ENCODE measurements at places on chromosomes 1 and 21.

DNA sequence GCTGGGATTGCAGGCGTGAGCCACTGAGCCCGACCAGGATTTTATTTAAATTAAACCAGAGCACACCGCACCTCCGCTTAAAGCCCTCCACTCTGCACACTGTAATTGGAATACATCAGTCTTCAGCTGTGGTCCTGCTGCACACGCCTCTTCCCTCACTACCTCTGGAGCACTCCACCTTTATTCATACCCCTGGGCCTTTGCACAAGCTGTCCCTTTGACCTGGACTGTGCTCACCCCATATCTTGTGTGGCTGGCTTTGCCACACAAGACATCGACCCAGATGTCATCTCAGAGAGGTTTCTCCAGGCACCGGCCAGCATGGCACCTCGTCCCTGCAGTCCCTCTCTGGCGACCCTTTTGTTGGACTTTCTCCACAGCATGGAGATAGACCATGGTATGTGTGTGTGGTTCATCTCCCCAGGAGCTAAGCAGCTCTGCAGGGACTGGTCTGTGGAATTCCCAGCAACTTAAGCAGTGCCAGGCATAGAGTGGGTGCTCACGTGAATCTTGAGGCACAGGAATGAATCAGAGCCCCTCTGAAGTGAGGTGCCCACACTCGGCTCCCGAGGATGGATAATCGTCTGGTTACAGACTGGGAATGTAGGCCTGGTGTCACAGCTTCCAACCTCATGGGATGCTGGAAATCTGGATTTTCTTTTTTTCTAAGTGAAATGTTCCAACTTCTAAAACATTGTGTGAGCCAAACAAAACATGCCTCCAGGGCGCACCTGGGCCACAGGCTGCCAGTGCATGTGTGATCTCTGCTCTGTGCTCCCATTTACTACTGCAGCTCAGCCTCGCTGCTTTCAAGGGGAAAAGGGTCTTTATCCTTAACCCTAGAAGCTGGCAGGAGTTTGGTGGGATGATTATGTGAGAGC, 61.9 kb downstream of the EVA1C start:
- DNase-seq, result no peak

DNA sequence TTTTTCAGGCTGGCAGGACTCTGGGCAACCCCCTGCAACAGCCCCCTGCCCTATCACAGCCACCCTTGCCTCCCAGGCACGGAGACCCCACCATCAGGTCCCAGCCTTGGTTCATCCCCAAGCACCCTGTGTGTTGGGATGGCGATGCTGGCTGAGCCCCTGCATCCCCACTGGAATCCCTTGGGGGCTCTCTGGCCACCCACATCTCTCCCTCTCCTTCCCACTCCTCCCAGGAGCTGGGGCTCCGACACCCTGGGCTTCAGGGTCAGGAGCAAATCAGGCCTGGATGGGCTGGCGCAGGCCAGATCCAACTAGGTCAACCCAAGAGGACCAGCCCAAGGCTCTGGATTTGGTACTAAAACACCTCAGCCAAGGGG, 25.9 kb downstream of the COL6A1 start:
- DNase-seq, result no peak

- peak; percentile 15 for DNase-seq
Observed at GRCh38 chr1:166489670-166490436, 323.1 kb upstream of the FAM78B start.

GRCh38 chr1:155044812-155045657, 6.1 kb upstream of the ADAM15 start:
- DNase-seq, result no peak

GRCh38 chr1:115184951-115185331, 95.6 kb upstream of the TSPAN2 start:
- no peak for DNase-seq

DNA sequence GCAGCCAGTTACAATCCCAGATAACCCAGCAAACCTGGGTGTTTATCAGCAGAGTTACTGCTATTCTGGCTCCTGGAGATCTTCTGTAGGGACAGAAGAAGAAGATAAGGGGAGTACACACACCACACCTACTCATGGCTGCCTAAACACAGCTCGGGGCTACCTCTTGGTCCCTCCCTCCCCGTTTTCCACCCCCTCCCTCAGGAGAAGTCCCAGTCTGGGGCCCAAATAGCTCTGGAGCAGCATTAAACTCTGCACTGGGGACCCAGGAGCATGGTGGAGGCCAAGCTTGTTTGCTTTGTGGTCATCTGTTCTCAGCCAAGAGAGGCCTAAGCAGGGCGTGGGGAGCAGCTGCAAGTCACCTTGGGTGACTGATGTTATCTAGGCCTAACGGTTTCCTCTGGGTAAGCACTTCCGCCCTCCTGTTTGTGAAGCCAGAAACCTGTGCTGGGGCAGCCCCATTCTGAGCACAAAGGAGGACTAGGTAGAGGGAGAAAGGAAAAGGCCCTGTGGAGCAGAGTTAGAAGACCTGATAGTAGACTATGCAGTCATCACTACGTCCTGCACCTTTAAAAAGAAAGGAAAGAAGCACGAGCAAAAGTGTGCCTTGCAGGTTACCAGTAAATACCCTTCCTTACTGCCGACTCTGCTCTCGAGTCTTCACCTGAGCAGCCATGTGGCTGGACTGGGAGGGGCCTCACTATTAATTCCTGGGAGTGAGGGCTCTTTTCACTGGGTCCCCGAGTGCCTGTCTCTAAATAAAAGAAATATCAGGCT, 2.0 kb upstream of the RCSD1 start:
- DNase-seq, result peak; percentile 40

DNA sequence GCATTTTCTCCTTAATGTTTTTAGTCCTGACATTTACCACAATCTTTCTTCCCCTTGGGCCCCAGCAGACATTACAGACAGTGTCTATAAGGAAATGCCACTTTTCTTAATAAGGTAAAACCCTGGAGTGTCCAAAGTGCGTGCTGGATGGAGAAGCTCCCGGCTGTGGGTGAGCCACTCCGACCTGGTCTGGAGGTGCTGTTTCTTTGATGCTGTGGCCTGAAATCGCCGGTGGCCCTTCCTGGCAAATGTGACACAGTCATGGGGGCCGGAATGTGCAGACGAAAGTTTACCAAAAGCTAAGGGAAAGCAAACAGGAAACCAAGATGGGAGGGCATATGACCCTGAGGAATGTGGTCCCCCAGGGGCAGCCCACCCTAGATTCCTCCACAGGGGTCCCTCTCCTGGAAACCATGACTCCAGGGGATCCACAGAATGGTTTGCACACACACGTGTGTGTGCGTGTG, 77.9 kb downstream of the FHAD1 start:
- DNase-seq, result no peak

DNA sequence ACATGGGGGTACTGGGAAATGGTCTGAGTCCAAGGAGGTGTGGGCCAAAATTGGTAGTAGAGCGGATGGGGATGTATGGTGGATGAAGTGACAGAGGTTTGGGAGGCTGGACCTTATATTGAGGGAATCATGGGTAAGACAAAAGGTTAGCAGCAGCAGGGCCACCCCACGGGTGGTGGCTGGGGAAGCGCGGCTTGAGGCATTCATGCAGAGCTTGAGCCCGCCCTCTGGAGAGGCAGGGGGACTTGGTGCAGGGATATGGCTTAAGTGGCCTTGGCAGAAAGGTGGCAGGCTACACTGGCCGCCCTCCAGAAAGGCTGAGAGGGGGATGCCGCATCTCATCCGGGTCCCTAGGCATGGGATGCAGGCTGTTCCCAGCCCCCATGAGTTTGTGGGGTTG, 31.5 kb downstream of the HMGB4 start:
- DNase-seq, result no peak

DNA sequence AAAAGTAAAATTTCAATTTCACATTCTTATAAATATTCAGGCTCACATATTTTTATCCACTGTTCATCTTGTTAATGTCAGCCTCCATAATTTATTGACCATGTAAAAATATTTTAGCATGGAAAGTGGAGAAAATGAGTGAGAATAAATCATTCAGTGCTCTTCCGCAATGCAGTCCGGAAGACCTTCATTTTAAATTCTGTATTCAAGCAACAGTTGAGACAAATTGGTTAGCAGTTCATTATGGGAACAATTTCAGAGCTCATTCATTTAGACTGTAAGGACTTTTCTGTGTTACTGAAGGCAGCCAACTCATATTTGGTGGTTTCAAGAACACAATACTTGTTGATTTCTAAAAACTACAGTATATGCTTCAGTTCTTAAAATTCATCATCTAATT, 97.8 kb downstream of the TYW3 start:
- no peak for DNase-seq

DNA sequence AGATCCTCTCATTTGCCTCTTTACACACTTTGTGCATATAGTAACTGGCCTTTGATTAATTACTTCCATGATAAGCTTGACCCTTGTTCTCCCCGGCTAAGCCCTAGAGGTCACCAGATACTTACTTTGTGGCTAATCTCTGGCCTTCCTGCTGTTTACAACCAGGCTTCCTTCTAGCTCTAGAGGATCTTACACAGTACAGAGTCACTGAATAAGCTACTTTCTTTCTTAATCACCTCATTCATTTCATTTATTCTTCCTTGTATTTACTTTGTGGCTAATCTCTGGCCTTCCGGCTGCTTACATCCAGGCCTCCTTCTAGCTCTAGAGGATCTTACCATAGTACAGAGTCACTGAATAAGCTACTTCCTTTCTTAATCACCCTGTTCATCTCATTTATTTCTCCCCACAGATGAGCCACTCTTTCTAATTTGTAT, 144.3 kb upstream of the C1orf21 start:
- no peak for DNase-seq

DNA sequence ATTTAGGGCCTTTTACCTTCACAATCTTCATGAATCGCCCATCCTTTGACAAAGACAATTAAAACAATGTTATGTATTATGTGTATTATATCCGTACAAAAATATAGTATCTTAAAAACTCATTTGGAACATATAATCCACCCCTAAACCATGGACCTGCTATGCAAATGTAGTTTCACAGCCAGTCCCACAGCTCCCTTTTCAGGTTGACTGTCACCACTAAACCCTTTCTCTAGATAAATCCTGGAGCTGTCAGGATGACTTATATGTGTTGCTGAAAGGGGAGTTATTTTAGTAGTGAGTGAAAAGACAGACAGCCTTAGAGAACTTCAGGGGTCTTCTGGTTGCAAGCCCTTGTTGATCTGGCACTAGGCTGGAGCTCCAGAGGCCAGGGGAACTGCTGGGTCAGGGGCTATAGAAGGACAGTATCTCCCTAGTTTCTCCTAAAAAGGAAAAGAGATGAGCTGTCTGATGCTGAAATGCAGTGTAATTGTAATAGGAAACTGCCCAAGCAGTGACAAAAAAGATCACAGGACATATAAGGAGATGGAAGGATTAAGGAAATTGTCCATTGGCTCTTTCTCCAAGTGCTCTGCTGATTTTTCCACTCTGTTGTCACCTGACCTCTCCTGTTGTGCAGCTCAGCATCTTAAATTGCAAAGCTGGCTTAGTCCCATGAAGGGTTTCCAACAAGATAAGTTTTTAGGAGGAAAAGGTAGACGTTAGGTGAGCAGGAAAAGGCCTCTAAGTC, 127.7 kb downstream of the S1PR1 start:
- DNase-seq, result no peak

DNA sequence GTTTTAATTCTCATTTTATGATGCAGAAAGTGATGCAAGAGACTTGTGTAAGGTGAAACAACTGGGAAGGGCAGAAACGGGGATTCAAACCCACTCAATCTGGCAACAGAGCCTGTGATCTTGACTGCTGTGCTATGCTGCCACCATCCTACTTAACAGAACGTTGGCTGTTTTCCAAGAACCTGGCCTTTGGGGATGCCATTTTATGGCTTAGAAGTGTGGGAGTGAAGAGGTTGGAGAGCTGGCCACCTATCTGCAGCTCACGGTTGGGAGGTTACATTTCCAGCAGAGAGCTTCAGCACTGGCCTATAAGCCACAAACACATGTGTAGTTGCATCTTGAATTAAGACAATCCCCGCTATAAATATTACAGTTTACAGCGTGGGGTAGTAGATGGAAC, 235.3 kb downstream of the PRDM2 start:
- no peak for DNase-seq

GRCh38 chr21:29018540-29018939, 609 bp downstream of the RWDD2B start:
- no peak for DNase-seq

DNA sequence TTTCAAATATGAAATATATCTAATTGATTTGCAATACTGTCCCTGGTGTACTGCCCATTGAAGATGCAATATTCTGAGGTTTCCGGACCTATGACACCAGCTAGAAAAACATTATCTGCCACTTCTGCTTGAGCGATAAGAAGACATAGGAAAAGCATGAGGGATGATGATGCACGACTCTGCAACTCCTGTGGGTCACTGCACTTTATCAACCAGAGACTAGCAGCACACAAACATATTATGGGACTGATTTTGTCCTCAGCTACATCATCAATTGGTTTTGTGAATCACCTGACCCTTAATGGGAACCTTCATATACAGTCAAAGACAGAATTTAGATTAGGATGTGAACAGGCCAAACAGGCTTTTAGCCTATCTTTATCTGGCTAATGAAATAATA, 13.8 kb upstream of the KCNA3 start:
- no peak for DNase-seq

DNA sequence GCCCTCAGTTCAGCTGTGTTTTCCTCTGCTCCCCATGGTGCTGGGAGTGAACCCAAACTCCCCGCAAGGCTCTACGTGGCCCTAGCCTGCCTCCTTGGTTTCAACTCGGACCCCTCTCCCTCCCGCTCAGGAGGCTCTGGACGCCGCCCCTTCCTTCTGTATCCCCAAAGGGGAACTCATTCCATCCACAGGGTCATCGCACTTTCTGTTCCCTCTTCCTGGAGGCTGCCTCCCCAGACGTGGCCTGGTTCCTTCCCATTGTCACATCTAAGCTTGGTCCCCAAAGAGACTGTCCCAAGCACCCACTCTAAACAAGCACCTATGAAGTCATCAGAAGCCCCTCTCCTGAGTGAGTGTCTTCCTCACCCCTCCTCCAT, 10.9 kb downstream of the KCNAB2 start:
- DNase-seq, result no peak

GRCh38 chr1:119910618-119911017, 14.3 kb upstream of the ADAM30 start:
- DNase-seq, result no peak

- no peak for DNase-seq
Observed at GRCh38 chr1:173360487-173361063, 116.6 kb upstream of the PRDX6 start.

DNA sequence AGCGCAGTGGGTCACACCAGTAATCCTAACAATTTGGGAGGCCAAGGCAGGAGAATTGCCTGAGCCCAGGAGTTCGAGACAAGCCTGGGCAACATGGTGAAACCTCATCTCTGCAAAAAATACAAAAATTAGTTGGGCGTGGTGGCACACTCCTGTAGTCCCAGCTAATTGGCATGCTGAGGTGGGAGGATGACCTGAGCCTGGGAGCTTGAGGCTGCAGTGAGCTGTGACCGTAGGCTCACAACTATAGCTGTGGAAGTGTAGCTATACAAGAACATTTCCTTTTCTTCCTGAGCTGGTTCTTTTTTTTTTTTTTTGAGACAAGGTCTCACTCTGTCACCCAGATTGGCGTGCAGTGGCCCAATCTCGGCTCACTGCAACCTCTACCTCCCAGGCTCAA, 19.1 kb upstream of the ZNF697 start:
- DNase-seq, result no peak
